ENCODE measurements at places on chromosomes 7 and 10.
A peak's percentile ranks its signal among the peaks of the same experiment; 100 is the strongest.

DNA sequence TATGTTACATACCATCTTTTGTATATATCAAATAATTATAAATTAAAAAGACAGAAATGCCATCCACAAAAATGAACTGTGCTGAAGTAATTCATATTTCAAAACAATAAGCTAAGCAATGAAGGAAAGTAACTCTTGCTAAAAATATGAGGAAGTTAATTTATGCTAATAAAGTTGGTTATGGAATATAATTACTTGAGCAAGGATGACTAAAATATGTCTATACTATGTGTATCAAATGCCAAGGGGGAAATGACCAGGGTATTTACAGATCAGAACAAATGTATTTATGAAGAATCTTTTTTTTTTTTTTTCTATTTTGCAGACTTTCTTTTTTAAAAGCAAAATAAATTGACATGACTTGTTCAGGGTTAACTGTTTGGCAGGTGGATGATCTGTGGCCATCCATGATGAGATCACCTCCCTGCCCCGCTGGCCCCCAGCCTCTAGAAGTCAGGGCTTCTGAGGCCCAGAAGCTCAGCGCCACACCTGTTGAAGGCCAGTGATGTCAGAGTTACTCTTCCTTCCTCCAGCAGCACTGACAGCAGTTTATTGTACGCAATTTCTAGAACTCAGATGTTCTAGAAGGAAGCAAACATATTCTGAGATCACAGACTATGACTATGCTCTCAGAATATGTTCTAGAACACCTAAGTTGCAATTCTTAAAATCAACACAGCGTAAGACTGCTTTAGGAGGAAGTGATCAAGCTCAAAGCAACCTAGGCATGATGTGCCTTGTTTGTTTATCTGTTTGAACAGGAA lies 196.1 kb upstream of the KLF14 start:
- no peak for DNase-seq

GRCh38 chr7:105060437-105060836 lies 46.4 kb downstream of the KMT2E start:
- DNase-seq, result no peak

DNA sequence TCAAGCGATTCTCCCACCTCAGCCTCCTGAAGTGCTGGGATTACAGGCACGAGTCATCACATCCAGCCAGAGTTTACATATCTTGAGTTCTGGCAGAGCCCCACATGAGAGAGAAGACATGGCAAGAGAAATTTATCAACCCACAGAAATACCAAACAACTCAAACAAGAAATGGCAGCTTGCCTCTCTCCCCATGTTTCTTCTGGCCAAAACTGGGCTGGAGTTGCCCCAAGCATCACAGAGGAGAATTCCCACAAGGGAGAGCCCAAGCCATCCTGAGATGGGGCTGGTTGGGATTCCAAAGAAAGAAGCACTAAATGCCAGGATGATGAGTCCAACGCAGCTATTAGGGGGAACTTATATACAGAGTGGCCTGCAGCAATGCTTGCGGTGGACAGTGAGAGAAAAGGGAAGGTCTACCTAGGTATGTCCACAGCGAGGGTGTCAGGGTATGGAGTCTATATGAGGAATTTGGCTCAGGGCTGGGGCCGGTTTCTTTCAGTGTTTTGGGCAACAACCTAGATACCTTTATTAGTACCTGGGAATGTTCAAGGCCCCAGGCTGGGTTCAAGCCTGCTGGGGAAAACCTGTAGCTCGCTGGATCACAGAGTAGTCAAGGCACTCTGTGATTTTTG lies 14.5 kb upstream of the PAX4 start:
- DNase-seq, result peak; percentile 89

- DNase-seq, result no peak
These were observed 12.8 kb downstream of the SH3PXD2A start for GRCh38 chr10:103842605-103843004.

- peak; percentile 60 for DNase-seq
These were observed 69.1 kb upstream of the NANOS1 start for GRCh38 chr10:118960157-118961090.

DNA sequence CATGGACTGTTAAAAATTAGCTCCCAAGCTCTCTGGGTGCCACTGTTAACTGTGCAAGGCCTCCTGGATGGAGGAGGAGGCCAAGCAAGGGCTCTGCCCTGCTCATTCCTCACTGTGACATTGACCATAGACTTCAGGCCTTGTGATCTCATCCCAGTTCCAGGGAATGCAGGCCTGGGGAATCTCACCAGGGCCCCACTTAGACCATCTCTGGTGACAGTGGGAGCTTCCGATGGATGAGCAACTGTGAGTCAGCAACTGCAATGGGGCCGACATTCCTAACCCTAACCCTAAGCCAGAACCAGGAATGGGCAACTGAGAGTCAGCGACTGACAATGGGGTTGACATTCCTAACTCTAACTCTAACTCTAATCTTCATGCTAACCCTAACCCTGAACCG lies 50.4 kb upstream of the MSMB start:
- no peak for DNase-seq

Data from NCI-H226 (cell line).